Nucleus accumbens (tissue), 56 donors: ENCODE measurements at places on chromosomes 16 and 17.

DNA sequence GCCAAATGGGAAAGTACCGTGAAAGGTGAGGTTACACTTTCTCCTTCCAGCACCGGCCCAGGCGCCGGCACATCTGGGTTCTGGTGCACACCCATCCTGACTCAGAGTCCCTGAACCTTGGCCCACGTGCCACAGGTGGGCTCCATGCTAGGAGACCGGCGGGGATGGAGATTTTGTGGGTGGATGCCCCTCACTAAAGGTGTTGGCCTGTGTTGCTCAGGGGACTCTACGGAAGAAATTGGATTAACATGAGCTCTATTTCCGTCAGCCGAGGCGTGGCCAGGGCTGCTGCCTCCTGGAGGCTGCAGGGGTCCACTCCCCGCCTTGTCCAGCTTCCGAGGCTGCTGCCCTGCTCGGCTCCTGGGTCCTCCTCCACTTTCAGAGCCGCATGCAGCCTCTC, 30.8 kb downstream of the FBXO31 start:
- no peak for DNase-seq

DNA sequence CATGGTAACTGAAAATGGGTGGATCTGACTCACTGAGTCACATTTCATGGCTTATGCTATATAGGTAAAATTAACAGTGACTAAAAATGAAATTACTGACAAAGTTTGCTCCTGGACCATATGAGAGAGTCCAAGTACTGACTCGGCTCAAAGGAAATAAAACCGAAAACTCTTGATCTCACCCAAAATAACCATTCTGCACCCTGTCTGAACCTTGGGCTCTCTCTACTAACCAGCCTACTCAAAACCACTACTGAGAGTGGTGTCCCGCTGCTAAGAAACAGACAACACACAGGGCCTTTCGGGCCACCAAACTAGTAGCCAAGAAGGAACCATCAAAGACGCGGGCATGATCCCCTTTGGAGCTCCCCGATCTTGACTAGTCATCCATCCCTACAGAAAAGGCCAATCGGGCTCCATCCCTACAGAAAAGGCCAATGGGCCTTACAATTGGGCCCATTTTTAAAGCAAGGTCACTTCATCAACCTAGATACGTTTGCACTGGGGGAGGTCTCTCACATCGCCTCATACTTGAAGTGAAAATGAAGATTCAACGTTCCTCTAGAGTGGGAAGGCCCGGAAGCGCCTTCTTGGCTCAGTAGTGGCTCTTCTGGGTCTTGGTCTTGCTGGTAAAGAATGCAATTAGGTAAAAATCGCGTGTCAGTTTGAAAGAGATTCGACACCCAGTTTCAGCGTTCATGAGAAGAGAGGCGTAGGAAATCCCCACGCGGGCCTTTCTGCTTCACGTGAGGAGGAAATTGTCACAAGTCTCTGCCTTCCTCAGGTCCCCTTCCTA, 720 bp upstream of the ZPBP2 start:
- DNase-seq, result no peak

DNA sequence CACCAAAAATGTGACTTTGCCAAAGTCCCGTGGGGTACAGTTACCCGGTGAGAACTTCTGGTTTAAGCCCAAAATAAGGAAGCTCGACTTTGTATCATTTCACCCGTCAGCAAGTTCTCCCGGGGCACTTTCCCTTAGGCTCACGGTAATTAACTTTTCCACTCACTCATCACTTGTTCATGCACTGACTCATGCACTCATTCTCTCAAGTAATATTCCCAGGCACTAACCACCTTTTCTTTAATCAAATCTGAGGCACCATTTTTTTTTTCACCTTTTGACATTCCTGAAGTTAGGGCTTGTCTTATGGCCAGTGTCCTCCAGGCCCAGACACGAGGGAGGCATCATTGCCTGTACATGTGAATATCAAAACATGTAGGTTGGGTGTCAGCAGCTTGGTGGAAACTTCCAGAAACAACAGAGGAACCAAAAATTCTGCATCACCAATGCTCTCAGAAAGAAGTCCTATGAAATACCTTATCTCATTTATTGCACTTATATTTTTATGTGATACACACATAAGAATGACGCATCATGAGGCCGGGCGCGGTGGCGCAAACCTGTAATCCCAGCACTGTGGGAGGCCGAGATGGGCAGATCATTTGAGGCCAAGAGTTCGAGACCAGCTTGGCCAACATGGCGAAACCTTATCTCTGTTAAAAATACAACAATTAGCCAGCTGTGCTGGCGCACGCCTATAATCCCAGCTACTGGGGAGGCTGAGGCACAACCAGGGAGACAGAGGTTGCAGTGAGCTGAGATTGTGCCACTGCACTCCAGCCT, 36.1 kb upstream of the ATP2C2 start:
- DNase-seq, result no peak

- no peak for DNase-seq
Observed at GRCh38 chr17:61393550-61393903, 6.1 kb upstream of the TBX2 start.

DNA sequence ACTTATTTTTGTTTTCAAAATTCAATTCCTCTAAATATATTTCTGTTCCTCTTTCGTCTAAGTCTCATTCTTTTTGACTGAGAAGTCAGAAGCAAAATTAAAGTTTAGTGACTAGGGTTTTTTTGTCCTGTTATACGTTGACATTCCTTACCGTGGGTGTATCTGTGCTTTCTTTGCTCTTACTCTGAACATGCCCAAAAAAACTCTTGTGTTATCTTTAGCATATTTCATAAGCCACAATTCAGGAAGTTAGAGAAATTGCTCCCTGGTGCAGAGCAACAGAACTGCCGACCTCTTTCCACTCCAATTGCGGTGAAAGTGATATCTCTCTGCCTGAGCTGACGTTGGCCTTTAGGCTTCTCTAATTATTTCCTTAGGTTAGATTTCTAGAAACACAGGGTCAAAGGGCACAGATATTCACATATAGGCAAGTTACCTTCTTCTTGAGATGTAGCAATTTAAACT, 65.7 kb downstream of the CENPV start:
- DNase-seq, result no peak
